ENCODE measurements at places on chromosomes 7 and 10. TPM values are rescaled to one million over a fixed set of nuclear protein-coding genes. Genes with fewer than 3 reads are reported as not detected.

The SPDYE16 gene
- total RNA-seq, result under 0.01 TPM

The EBLN1 gene
- total RNA-seq, result not detected

The AKR1B15 gene
- total RNA-seq, result not detected

The NME8 gene
- total RNA-seq, result not detected

The TMEM196 gene
- not detected for total RNA-seq

The CUBN gene
- total RNA-seq, result 14.9 TPM

The ATOH7 gene
- total RNA-seq, result not detected

The HMX2 gene
- total RNA-seq, result not detected

The FEZF1 gene
- total RNA-seq, result not detected

The FERD3L gene
- not detected for total RNA-seq

The TUBB8 gene
- total RNA-seq, result not detected

The ABCC2 gene
- 0.65 TPM for total RNA-seq

The OR2A1 gene
- total RNA-seq, result not detected

The ITIH5 gene
- total RNA-seq, result 1.8 TPM

The CHRM2 gene
- total RNA-seq, result under 0.01 TPM

The ITGA8 gene
- total RNA-seq, result 0.25 TPM

The TMEM254 gene
- 6.2 TPM for total RNA-seq

The HDAC9 gene
- 26.3 TPM for total RNA-seq

The GSDME gene
- 22.5 TPM for total RNA-seq

The PIK3CG gene
- total RNA-seq, result 5.3 TPM

The POLR2J2 gene
- 0.97 TPM for total RNA-seq

The RAMP3 gene
- total RNA-seq, result 0.81 TPM

The CYP2C19 gene
- not detected for total RNA-seq

The STOX1 gene
- 0.32 TPM for total RNA-seq

The ERVW-1 gene
- not detected for total RNA-seq

The FZD8 gene
- 23.8 TPM for total RNA-seq

The TSPAN15 gene
- 255 TPM for total RNA-seq

The TRIL gene
- total RNA-seq, result 32.7 TPM

The STEAP4 gene
- not detected for total RNA-seq

Data from bladder microvascular endothelial cell (primary cell).